ENCODE measurements at places on chromosomes 3 and 15.

- no peak for DNase-seq
Observed at GRCh38 chr15:56286213-56286612, 42.5 kb upstream of the RFX7 start.

- DNase-seq, result no peak
Observed at GRCh38 chr3:9314796-9315195, 48.1 kb upstream of the THUMPD3 start.

DNA sequence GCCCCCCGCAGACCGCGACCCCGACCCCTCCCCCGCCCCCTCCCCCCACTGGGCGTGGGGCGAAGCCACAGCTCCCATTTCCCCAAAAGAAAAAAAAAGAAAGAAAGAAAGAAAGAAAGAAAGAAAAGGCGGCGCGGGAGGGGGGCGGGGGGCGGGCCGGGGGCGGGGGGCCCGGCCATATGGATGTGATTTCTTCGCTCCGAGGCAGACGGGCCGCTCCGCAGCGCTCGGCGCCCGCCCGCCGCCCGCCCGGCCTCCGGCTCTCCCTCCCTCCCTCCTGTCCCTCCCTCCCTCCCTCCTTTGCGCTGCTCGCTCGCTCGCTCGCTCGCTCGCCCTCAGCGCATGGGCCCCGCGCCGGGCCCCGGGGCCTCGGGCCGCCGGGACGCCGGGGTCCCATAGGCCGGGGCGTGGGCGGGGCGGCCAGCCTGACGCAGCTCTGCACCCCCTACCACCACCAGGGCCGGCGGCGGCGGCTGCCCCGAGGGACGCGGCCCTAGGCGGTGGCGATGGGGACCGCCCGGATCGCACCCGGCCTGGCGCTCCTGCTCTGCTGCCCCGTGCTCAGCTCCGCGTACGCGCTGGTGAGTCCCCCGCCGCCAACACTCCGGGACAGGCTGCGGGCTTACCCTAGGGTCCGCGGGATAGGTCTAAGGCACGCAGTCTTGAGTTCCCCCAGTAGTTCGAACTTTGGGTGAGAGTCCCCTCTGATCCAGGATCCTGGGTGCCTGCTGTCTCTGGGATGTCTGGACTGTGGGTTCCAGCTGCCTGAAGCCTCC, 5.7 kb downstream of the PTH1R start:
- no peak for DNase-seq

GRCh38 chr3:110984456-110985250, 87.0 kb upstream of the NECTIN3 start:
- DNase-seq, result no peak

GRCh38 chr3:192481638-192482037, 245.7 kb downstream of the FGF12 start:
- no peak for DNase-seq

DNA sequence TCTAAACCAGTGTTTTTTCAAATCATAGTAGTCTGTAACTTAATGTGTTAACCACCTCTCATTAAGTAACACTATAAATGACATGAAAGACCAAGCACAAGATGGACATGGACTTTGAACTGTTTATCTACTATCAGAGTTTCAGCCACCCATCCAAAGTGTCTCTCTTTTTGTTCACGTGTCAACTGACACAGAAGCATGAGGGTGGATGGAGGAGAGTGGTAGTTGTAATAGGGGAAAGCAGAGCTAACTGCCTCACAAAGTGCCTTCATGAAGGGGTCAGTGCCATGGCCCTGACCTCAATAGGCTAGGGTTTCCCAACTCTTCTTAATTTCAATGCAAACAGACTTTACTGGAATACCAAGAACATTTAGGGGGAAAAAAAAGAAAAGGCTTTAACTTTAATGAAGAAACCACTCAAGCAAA, 32.1 kb upstream of the TRPM7 start:
- DNase-seq, result no peak

DNA sequence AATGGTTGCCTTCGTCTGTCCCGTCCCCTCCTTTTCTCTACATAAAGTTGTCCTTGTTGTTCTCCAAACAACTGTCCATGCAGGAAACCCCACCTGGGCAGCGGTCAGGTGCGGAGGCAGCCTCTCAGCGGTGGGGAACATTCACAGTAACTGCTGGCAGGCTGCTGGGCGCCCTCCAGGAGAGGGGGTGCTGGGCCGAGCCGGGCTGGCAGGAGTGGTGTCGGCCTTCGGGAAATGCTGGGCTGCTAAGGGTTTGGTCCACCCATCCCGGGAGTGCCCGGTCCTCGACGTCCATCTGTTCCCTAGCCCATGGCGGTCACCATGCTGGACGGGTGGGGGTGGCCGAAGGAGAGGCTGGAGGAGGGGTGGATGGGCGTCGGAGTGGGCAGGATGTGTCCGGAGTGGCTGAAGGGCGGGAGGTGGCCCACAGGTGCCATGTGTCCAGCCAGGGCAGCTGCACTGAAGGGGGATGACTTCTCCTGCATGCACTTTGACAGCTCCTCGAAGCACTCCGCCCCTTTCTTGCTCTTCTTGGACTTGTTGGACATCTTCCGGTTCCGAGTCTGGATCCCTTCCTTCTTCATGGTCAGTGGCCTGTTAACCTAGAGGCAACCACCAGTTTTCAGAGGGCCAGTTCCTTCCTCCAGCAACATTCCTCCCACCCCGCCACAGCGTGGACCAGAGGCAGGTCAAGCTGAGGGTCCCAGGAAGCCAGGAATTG, 12.1 kb downstream of the GATA2 start:
- DNase-seq, result no peak

GRCh38 chr3:50390508-50391224, 31.3 kb upstream of the TMEM115 start:
- DNase-seq, result no peak

- no peak for DNase-seq
Observed at GRCh38 chr15:73787621-73788020, 34.5 kb upstream of the INSYN1 start.
